ENCODE measurements at places on chromosomes 3 and 15.

DNA sequence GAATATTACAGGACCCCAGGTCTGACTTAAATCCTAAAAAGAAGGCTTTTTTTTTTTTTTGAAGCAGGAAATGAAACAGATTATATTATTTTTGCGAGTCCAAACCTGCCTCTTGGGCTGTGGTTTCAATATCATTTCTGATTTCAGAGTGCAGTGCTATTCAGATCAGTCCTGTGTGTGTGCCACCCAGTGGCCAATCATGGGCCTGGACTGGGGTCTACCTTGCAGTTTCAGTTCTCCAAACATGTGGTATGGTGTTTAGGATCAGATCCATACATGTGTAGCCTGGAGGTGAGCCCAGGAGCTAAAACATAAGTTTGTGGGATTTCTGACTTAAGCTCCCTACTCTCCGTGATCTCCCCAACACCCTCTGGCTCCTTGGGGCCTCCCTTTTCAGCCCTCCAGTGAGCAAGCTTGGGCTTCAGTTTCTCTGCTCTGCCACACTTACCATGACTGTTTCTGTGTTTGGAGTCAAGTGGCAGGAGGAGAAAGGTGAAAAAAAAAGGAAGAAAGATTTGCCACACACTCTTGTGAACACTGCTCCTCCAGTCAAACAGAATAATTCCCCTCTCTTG is 12.1 kb upstream of the THSD4 start:
- DNase-seq = peak; percentile 52

DNA sequence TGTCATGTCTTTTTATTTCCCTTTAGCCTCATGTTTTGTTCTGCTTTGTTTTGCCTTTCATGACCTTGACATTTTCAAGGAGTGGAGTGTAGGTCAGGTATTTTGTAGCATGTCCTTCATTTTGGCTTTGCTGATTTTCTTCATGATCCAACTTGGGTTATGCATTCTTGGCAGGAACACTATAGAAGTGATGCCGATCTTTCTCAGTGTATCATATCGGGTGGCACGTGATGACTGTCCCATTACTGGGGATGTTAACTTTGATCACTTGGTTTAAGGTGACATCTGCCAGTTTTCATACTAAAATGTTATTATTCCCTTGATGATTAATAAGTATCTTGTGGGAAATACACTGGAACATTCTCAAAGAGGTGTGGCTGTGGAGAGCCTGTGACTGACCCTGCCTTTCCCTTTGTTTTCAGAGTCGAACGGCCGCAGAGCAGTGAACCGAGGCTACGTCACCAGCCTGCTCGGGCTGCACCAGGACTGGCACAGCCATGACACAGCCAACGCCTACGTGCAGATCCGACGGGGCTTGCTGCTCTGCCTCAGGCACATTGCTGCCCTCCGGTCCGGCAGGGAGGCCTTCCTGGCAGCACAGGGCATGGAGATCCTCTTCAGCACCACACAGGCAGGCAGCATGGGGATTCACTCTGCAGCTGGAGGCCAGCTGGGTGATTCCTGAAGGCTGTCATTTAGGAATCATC is 167.7 kb downstream of the AGBL1 start:
- no peak for DNase-seq

GRCh38 chr3:98012979-98013378 is 22.1 kb downstream of the GABRR3 start:
- no peak for DNase-seq

- no peak for DNase-seq
Measured at GRCh38 chr3:29751647-29752314, 470.9 kb downstream of the RBMS3 start.

- peak; percentile 61 for DNase-seq
Measured at GRCh38 chr15:61195116-61196002, 33.7 kb downstream of the RORA start.
